ENCODE measurements at places on chromosomes 7 and 10.

GRCh38 chr7:87038993-87039690, 20.3 kb downstream of the ELAPOR2 start:
- DNase-seq = no peak

GRCh38 chr10:107653832-107654287, 489.4 kb upstream of the SORCS1 start:
- peak; percentile 64 for DNase-seq

- no peak for DNase-seq
Measured at GRCh38 chr7:100779359-100779758, 46.0 kb downstream of the ZAN start.

GRCh38 chr7:52498366-52498765, 537.1 kb upstream of the POM121L12 start:
- no peak for DNase-seq

DNA sequence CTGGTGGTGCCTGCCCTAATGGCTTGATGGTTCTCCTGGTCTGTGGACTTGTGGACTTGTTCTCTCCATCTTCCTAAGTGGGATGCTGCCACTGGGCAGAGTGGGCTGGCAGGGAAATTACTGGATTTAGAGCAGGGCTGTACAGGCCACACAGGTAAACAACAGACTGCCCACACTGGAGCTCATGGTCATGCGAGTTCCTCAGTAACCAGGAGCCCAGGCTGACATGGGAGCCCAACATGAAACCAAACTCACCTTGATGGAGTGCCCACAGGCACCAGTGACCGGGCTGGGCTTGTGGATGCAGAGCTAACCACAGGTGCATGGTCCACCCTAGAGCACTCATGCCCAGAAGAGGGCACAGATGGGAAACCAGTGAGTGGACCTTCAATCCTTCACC, 116.7 kb downstream of the SLIT1 start:
- no peak for DNase-seq

DNA sequence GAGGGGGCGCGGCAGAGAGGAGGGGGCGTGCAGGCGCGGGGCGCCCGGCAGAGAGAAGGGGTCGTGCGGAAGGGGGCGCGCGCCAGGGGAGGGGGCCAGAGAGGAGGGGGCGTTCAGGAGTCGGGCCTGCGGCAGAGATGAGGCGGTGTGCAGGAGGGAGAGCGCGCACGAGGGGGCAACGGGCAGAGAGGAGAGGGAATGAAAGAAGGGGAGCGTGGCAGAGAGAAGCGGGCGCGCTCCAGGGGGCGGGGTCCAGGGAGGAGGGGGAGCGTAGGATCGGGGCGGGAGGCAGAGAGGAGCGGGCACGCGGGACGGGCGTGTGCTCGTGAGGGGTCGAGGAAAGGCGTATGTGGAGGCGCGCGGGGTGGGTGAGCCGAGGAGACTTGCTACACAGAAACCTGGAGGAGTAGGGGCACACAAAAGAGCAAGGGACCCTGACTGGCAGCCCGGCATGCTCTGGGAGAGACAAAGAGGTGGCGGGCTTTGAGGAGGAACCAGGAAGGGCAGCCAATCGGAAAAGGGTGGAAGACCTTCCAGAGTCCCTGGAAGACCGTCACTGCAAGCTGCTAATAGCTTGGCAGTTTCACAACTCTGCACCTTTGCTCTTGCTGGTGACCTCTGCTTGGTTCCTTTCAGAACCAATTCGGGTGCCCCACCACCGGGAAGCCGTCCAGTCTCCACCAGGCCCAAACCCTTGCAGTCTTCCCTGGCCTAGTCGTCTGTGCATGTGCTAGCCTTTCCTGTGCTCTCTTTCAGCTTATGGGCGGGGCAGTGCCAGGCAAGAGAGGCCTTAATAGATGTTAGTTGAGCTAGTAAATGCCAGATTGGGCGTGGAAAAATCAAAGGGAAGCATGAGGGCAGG, 639 bp downstream of the DYDC2 start:
- no peak for DNase-seq
